ENCODE measurements at places on chromosomes 6 and 20.
A peak's percentile ranks its signal among the peaks of the same experiment; 100 is the strongest.

GRCh38 chr6:14270925-14271788 is 153.6 kb downstream of the CD83 start:
- DNase-seq: no peak

- no peak for DNase-seq
Measured at GRCh38 chr20:50346374-50347283, 156.0 kb downstream of the CEBPB start.

DNA sequence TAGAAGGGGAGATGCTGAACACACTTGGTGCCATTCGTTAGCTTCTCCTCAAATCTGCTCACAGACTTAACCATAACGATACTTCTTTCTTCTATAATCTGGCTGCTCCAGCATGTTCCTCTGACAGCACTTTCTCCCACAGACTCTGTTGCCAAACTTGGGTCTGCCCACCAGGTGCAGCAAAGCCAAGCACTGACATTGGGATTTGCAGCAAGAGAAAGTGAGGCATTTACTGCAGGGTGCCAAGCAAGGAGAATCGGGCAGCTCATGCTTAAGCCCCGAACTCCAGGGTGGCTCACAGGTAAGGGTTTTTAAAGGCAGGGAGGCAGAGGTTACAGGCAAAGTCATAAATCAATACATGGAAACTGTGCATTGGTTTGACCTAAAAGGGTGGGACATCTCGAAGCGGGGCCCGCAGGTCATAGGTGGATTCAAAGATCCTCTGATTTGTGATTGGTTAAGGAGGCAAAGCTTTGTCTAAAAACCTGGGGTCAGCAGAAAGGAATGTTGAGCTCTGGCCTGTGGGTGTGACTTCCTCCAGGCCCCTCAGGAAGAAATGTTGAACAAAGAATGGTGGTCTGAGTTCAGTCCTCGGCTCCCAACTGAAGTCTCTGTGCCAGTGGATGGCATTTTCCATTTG is 25.1 kb upstream of the PNPLA1 start:
- no peak for DNase-seq

DNA sequence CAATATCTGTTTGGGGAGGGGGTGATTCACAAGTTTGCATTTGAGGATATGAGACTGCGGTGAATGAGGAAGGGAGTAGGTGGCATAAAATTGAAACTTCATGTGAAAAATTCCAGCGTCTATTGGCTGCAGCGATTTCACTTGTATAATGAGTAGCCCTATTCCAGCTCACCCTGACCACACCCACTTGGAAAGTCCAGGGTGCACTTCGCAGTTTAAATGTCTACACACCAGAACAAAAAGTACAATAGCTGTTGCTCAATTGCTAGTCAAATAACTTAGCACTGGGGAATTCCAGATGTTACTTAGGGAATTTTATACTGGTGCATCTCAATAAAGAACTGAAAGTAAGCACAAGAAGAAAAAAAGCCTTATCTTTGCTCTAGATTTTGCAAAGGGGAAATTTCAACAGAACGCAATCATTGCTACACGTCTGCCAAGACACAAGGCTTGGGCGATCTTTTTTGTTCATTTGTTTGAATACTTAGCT is 6.3 kb downstream of the TNFAIP3 start:
- no peak for DNase-seq

GRCh38 chr20:22472447-22473100 is 111.8 kb downstream of the FOXA2 start:
- no peak for DNase-seq

DNA sequence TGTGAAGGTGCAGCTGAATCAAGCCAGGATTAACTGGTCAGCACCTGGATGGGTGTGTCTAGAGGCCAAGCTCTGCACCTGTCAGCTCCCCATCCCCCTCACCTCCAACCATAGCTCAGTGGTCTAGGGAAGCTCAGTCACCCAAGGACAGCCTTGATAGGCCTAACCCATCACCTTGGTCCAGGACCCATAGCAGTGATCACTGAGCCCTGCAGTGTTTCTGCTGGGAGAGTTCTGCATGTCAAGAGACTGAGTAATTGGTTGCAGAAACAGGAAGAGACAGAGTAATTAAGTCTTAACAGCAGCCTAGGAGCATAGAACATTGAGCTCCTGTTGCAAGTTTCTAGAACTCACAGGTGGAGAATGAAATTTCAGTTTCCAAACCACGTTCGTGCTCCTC is 18.7 kb upstream of the RALGAPB start:
- DNase-seq: no peak

DNA sequence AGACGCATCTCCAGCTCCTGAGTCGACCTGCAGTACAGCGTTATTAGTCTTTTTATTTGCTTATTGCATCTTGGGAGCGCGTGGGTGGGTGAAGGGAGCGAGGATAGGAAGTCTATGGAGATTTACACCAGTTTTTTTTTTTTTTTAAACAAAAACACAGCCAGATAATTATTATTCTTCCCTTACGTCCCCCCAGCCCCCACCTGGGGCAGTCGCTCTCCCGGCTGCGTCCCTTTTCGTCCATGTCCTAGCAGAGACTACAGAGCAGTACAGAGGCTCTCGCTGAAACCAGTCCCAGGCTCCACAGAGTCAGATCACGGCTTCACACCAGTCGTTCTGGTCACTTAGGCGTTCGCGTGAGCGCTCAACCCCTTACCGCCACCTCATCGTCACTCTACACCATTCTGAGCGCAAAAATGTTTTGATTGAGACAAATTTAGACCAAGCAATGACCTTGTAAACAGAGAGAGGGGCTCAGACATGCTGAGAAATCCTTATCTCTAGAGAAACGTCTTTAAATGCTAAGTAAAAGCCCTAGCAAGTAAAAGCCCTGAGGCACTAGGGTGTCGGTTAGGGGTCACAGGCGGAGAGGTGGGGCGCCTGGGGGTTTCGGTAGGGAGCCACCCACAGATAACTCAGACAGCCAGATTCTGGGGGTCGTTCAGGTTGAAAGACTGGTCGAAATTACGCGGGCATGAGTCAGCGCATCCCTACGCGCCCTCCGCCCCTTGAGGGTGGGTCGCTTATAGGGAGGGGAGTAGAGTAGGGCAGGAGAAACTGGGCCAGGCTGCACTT is 975 bp upstream of the PPT2 start:
- DNase-seq: no peak

GRCh38 chr6:75952128-75952527 is 120.3 kb downstream of the IMPG1 start:
- DNase-seq: no peak

DNA sequence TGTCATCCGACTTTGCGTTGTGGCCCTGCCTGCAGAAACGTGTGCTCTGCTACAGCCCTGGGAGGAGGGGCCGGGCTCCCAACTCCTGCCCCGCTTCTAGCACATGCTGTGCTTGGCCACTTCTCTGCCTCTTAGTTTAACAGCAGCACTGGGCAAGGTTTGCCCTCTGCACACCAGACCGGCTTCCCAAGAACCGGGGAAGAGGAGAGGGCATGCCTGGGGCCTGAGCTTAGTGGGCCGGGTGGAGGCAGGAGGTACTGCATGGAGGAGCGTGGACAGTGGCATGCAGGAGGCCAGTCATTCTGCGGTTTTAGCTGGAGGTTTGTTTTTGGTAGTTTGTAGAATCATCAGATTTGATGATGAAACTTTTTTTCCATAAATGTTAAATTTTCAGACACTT is 45.5 kb downstream of the CEP43 start:
- DNase-seq: no peak

GRCh38 chr20:8043687-8044282 is 24.2 kb upstream of the TMX4 start:
- DNase-seq: peak; percentile 51

DNA sequence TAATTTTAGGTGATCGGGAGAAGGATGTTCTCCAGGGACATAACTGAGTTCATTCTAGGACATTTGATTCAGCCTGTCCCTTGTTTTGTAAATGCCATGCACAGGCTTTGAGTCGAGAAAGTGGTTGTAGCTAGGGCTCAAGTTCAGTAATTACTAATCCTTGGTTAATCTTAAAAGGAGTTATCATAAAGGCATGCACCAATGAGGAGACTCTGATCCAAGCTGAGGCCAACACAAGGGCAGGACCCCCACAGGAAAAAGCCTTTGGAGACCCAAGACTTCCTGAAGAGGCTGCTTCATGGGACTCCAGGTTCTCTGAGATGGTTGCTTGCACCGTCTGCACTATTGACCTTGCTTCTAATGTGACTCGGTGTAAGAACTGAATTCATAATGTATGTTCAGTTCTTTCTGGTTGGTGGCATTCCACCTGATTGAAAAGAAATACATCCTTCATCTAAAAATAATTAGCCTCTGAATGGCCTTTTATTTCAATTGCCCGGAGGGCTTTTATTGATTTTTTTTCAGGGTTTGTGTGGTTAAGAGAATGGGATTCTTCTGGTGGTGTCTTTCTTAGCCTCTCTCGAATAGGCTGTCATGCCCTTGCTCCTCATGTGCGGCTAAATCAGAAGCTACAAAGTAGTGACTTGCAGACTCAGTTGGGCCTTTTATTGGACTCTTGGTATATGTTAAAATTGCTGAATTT is 201.7 kb upstream of the PLCB4 start:
- no peak for DNase-seq

GRCh38 chr6:15892369-15892768 is 229.5 kb upstream of the DTNBP1 start:
- DNase-seq: no peak

DNA sequence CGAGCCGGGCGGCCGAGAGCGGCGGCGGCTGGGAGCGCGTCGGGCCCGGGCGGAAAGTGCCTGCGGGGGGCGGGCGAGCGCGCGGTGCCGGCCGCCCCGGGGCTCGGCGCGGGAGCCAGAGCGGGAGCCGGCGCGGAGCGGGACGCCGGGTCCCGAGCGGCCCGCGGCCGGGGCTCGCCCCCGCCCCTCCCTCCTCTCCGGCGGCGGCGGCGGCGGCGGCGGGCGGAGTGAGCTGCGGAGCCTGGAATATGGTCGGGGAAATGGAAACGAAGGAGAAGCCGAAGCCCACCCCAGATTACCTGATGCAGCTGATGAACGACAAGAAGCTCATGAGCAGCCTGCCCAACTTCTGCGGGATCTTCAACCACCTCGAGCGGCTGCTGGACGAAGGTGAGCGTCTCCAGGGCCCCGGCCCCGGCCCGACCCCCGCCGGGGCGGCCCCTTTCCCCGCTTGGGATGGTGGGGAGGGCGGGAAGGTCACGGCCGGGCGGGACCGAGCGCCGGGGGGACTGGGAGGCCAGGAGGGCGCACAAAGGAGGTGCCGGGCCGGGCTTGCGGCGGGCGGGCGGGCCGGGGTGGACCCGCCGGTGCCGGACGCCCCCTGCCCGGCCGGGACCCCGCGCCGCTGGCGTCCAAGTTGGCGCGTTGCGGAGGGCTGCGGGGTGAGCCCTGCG is 565 bp downstream of the QKI start:
- no peak for DNase-seq

GRCh38 chr20:44909872-44910689 is at the start of gene PABPC1L:
Gene PABPC1L (plus strand): TSS chr20:44910060. CDS start chr20:44910144, 84 bp downstream.
- DNase-seq: no peak

- no peak for DNase-seq
Measured at GRCh38 chr6:143160015-143160414, 99.3 kb downstream of the AIG1 start.

DNA sequence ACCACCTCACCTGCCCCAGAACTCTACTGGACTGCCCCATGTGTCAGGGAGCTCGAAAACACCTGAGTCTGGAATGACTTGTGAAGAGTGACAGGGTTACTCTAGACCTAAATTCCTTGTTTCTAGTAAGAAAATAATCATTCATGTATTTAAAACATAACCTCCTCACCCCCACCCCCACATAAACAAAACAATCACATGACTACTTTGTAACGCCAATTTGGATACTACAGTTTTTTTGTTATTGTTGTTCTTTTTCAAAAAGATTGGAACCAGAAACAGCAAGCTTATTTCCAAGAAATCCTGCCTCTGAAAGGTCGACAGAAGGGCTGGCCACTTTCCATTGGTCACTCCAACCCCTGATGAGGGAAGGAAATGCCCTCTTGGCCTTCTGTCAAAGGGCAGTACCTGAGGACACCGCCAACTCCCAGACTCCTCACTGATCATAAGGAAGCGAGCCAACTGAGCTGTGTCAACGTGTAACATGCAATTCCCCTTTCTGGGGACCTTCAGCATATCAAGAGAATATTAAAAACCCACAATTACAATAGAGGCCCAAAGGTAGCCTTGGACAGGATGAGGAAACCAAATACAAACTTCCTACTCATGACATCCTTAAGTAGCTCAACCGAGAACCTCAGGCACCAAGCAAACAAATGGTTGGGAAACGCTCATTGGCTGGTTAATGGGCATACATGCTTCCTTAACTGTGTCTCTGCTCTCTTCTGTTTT is 2.6 kb downstream of the MCUR1 start:
- no peak for DNase-seq

DNA sequence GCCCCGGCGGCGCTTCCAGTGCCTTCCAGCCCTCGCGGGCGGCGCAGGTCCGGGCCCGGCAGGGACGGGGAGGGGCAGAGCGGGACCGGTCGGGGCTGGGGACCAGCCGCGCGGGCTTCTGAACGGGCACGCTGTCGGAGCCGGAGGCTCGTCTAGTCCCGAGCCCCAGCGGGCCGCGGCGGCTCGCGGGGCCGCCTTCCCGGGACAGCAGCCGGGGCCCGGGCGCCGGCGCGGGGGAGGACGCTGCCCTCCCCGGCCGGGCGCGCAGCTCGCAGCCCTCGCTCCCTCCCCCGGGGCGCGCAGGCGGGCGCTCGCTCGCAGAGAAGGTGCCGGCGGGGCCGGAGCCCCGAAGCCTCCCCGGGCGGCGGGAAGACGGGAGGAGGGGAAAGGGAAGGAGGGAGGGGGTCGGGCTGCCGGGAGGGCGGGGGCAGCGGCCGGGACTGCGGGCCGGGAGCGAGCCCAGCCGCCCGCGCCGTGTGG is 696 bp upstream of the SIRPA start:
- no peak for DNase-seq

GRCh38 chr6:111818539-111819226 is 54.6 kb downstream of the FYN start:
- no peak for DNase-seq

- DNase-seq: no peak
Measured at GRCh38 chr6:45105170-45105820, 222.8 kb upstream of the RUNX2 start.

DNA sequence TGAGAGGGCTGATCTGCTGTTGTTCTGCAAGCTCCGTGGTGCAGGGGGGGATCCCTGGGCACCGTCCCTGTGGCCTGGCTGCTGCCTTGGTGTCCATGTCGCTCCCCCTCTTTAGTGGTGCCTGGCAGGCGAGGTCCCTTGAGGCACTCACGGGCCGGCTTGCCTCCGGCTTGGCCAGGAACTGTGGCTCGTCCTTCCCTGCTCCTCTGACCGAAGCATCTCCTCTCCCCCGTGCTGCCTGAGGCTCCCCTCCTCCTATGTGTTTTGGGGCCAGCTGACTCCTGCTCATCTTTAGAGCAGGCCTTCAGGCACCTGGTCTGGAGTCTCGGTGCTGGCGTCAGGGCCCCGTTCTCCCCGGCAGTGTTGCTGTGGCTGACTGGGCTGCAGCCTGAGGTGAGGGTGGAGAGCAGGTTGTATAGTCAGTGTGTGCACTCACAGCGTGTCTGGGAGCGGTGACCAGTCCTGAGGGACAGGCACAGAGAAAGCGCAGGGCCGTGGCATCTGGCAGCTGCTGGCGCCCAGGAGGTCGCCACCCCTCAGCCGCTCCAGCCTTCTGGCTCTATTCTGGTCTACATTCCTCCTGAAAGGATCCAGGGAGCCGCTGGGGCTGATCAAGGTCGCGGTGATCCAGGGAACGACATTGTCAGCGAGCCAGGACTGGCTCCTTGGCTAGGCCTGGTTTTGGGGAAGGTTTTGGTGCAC is 43.7 kb downstream of the PYGB start:
- DNase-seq: no peak

- DNase-seq: no peak
Measured at GRCh38 chr20:39825950-39826349, 863.1 kb downstream of the MAFB start.
